Activated naive CD4-positive, alpha-beta T cell treated with anti-CD3 and anti-CD28 coated beads, Interleukin-2, amount 10 ng/mL, durations not matched to agents 7 days and 5 days (primary cell): ENCODE measurements at places on chromosomes 3 and 15.
A peak's percentile ranks its signal among the peaks of the same experiment; 100 is the strongest.

DNA sequence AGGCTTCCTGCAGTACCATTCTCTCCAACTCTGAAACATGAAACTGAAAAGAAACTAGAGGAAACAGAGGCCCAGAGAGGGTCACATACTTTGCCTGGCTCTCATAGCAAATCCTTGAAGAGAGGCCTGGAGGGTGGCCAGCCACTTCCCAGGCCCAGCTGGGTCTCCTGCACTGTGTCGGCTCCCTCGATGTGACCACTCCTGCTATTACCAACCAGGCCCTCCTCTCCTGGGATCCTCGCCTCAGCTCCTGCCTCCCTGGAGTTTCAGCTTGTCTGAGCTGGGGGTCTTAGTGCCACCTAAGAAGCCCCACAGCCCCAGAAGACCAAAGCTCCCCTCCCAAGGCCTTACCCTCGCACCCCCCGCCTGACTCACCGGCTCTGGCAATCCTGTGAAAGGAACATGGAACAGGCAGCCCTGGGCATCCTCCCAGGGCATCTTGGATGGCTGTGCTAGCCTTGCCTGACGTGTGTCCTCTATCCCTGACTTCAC is 4.6 kb downstream of the LOXL1 start:
- no peak for DNase-seq

- DNase-seq, result no peak
Measured at GRCh38 chr3:26683902-26684301, 61.3 kb downstream of the LRRC3B start.

DNA sequence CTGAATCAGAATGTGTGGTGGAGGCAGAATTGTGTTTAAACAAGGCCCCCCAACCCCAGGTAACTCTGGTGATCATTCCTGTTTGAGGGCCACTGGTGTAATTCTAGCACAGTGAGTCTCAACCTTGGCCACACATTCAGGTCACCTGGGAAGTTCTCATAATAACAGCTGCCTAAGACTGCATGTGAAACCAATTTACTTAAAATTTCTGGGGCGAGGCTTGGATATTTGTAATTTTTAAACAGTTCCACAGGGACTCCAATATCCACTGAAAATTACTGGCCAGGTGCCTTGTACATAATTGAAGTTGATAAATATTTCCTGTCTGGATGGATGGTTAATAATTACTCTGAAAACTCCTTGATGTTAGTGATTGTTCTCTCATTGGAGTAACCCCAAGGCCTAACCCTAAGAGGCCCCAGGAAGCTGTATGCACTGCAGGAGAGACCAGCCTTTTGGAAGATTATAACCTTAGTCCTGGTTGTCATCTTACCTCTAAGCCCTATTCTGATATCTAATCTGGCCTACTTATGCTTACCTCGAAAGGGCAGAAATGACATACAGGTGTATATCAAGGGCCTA is 25.7 kb upstream of the EPHB1 start:
- DNase-seq, result no peak

GRCh38 chr3:179768080-179768479 is 115.2 kb downstream of the USP13 start:
- no peak for DNase-seq

- no peak for DNase-seq
Measured at GRCh38 chr3:134666466-134666865, 15.6 kb upstream of the KY start.

DNA sequence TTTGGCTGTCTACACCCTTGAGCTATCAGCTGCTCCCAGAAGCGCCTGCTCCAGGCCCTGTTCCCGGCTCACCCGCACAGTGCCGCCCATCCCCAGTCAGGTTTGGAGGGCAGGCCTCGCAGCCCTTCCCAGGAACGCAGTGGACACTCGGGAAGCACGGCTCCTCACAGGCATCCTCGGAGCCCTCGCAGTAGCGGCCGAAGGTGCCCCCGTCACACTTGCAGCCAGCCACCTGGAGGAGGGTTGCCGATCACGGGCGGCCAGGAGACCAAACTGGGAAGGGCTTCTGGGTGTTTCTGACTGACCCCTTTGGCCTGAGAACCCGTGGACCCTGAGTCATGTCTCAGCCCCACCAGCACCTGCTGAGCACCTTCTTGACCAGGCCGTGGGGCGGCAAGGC is 33.4 kb downstream of the MUC20 start:
- DNase-seq, result no peak

- no peak for DNase-seq
Measured at GRCh38 chr3:161990036-161990435, 493.4 kb downstream of the OTOL1 start.

GRCh38 chr3:46659285-46659684 is 34.2 kb downstream of the ALS2CL start:
- no peak for DNase-seq

GRCh38 chr15:23002920-23003319 is 22.8 kb upstream of the CYFIP1 start:
- no peak for DNase-seq

DNA sequence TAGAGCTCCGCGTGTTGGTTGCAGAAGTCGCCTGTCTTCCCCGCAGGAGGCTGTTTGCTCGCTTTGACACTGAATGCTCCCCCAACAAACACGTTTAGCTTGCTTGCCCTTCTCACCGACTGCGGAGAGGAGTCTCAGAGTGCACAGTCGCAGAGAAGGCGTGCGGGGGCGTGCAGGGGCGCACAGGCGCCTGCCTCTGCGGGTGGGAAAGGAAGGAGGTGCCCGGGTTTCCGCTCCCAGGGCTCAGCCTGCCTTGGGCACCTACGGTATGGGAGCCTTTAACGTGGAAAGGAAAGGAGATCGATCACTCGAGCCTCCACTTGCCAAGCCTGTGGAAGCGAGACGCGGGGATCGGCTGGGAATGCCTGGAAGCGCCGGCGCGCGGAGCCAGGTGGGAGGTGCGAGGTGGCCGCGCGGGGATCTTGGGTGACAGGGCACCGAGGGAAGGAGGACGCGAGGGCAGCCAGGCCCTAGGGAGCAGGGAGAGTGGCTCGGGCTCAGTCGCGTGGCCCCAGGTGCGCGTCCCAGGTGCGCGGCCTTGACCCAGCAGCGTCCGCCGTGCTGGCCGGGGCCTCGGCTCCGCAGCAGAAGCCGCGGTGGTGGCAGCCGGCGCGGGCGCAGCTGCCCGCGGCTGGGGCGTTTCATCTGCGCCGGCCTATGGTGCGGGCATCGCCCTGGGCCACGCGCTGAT is at the start of gene FAN1:
Gene FAN1 (plus strand): TSS at position 419 of the 691 bp plus-strand sequence. CDS start 749 bp downstream, outside the sequence.
- peak; percentile 86 for DNase-seq

DNA sequence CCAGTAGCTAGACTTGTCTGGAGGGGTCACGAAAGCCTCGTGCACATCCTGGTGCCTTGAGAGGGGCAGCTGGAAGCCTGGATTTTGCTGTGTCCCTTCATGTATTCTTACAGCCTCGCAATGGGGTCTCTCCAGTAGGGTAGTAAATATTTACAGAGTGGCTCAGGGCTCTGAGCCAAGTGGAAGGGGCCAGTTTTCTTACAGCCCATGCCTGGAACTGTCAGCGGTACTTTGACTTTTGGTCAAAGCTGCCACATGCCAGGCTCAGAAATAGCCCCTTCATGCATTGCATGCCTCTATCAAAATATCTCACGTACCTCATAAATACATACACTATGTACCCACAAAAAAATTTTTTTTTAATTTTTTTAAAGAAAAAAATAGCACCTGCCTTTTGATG is 119.2 kb downstream of the OSBPL10 start:
- DNase-seq, result no peak
